ENCODE measurements at places on chromosomes 2 and 18.

GRCh38 chr2:105188343-105188742, 53.2 kb upstream of the GPR45 start:
- DNase-seq = no peak

GRCh38 chr18:26471027-26471426, 77.3 kb downstream of the KCTD1 start:
- DNase-seq = no peak

DNA sequence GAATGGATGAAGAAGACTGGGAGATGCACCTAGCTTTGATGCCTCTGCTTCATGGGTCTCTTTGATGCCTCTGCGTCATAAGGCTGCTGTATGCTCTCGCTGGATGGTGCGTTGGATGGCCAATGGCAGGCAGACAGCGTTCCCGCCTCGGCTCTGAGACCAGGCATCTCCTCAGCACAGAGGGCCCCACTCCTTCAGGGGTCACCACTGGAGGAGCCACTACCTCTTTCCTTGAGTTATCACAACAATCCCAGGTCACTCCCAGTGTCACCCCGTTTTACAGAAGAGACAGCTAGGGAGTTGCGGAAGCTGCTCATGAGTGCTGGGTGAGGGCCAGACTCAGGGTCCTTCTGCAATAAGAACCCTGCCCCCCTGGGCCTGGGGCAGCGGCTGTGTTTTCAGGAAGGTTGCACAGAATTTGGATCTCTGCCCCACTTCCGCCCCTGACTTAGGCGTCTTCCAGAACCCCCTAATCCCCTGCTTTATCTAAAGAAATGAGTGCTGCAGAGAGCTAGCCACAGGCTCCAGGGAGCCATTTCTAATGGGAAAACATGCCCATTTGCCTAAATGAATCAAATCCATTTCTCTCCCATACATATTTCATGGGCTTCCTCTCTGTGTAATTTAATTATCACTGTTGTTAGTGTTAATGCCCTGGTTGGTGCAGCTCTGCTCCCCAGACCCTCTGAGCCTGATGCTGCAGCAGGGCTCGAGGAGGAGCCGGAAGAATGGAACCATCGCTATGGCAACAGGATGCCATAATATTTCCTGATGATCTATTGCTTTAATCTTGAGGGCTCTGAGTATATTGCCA, 131.8 kb upstream of the HS6ST1 start:
- no peak for DNase-seq

DNA sequence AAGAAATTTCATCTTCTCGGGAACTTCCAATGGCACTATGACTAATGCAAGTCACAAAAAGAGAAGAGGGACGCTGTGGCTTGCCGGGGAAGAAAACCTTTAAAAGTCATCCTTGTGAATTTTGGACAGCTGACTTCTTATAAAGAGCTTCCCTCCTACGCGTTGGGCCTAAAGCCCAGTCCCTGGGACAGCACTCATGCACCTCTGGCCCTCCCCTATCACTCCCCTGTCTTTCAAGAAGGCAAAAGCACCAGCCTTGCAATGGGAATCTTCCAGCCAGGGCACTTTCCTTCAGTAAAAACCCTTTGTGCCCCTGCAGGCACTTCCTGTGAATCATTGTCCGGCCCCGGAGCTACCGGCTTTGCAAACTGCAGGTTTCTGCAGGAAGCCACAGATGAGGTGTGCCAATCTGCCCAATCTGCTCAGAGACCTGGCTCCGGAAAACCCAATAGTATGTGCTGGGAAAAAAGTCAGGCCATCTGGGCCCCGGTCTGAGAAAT, 7.1 kb downstream of the MREG start:
- DNase-seq = no peak

DNA sequence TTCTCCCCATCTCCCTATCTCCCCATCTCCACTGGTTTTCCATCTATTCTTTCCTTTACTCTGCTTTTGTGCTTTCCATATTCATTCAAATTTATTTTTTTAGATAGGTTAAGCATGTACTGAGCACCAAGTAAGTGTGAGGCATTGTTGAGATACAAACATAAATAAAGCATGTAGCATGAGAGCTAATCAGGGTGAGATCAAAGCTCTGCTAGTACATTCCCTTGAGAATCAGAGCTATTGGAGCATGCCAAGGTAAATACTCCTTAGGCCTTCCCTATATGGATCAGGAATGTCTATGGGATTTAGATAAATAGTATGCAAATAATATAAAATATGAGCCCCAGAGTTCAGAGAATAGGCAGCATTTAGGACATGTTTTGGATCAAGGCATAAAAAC, 25.3 kb downstream of the BABAM2 start:
- no peak for DNase-seq

- no peak for DNase-seq
Observed at GRCh38 chr2:224751996-224752698, 36.0 kb upstream of the CCDC195 start.

GRCh38 chr2:8893978-8894820, 56.8 kb upstream of the KIDINS220 start:
- no peak for DNase-seq

GRCh38 chr2:47658646-47659320, 124.2 kb upstream of the MSH6 start:
- DNase-seq = no peak

DNA sequence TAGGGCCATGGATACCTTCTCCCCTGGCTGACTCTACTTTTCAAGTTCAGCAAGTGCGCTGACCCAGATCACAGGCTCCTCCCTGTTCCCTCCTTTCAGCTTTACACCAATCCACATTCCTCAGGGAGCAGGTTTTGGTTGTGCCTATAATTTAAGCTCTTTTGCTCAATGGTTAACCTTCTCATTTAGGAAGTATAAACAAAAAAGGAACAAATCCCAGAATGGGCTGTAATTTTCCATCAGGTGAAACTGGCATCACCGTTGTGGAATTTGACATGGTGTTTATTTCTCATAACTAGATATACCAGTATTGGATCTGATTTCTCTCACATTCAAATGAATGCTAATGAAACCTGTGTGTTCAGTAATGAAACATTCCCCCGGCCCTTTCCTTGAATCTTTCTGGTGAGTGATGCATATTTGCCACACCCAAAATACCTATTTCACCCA, 13.6 kb downstream of the STRN start:
- DNase-seq = no peak

DNA sequence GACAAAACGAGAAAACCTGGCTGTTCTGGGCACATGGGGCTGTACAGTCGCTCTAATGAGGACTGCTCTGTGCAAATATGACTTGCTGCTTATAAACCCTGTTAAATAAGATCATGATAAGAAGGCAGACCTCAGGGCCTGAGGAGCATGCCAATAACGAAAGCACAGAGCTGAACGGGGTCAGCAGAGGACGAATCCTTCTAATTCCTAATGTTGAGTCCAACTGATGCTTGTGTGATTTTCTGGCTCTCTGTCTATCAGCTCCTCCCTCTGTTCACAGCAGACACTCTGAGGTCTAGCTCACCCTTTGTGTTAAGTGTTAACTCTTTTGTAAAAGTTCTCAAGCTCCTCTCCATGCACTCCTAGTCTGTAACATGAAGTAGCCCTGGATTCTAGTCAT, 167.2 kb upstream of the REV1 start:
- no peak for DNase-seq

DNA sequence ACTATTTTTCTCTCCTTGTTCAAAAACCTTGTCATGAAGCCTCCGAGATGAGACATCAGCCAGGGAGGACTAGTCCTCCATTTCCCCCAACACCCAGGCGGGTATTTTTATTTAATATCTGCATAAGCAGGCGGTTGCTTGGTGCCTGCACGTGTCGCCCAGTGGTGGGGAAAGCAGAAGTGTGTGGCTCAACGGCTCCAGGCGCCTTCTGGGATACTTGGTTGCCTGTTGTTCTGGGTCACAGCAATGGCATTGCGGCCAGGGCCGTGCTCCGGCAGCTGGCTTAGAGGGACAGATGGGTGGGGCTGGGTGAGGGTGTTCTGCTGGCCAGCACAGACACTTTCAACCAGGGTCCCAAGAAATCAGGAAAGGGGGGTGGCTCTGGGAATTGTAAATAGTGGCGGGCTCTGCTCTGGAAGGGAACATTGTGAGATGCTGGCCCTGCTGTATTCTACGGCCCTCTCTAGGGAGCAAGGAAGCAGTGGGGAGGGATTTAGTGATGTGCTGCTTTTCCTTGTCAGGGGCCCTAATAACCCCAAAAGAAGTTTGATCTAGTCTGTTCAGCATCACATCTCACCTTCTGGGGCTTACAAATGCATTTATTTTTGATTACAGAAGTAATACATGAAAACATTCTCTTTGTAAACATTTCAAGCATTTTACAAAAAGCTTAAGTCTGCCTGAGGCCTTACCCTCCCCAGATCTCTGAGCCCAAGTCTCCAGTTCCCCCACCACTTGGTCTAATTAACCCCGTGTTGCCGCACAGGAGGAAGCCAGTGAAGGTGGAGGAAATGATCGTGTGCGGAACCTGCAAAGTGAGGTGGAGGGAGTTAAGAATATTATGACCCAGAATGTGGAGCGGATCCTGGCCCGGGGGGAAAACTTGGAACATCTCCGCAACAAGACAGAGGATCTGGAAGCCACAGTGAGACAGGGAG, 1.1 kb downstream of the VAMP8 start:
- DNase-seq = no peak

GRCh38 chr2:49240608-49241007, 86.3 kb upstream of the FSHR start:
- no peak for DNase-seq

DNA sequence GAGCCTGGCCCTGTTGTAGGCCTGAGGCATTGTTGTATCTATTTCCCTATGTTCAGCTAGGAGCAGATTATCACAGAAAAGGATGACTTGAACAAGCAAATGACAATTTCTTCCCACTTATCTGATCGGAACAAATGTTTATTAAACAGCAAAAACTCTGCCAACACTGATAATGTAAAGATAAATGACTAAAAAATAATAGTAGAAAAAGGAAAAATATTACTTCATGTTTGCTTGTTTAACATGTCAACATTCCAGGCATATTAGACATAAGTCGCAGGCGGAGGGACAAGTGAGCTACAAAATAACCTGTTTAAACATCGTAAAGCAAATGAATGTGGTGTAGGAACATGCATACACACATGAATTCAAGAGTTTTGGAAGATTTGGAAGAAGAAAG, 257.9 kb downstream of the TMX3 start:
- no peak for DNase-seq
